Natural killer cell treated with Interleukin-12 subunit alpha and Interleukin-12 subunit beta and Interleukin-15 and Interleukin-18, amount 100 ng/mL, for 72 hours (primary cell): ENCODE measurements at places on chromosomes 3 and 15.

DNA sequence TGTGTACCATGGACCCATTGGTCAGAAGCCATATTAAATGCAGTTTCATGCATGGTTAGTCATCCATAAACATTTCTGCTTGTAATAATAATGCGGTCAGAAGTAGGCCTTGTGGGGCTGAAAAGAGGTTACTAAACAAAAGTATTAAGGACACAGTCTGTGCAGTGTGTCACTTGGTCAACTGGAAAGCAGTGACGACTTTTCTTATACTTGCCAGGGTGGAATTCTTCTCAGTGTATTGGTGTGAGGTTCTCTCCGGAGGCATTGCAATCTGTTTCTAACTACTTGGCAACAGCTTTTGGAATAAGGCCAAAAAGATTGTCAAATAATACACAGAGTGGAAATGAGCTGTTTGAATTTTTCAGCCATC lies 46.8 kb downstream of the CHL1 start:
- no peak for DNase-seq

GRCh38 chr3:7695049-7695448 lies 806.6 kb upstream of the LMCD1 start:
- no peak for DNase-seq

GRCh38 chr15:92429378-92430068 lies 35.8 kb downstream of the ST8SIA2 start:
- no peak for DNase-seq

DNA sequence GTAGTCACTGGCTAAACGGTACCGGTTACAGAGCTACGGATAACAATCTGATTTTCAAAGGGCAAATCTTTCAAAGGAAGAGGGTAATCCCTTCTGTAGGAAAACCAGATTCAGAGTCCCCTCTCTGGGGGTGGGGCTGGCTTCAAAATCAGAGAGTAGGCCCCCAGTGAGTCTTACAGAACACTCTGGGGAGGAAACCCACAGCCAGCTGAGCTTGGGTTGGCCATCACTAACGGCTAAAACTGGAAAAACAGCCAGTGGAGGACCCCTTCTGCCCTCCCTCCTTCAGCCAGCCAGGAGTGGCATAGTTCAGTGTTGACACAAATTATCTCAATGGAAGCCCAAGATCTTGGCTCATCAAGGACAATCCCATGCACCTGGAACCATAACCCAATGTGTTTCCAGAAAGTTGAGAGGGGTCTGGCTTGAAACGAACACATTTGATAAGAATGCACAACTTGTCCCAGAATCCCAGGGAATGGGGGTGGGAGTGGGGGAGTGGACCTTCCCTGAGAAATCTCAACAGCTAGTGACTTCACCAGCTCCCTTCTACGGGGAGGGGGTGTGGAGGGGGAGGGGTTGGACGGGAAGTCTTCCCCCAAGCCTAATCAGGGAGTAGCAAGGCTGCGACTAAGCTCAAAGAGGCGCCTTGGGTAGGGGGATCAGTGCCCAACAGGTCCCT lies 1.0 kb downstream of the RASL12 start:
- no peak for DNase-seq

- no peak for DNase-seq
These were observed 252.5 kb downstream of the CDIN1 start for GRCh38 chr15:36831904-36832287.

DNA sequence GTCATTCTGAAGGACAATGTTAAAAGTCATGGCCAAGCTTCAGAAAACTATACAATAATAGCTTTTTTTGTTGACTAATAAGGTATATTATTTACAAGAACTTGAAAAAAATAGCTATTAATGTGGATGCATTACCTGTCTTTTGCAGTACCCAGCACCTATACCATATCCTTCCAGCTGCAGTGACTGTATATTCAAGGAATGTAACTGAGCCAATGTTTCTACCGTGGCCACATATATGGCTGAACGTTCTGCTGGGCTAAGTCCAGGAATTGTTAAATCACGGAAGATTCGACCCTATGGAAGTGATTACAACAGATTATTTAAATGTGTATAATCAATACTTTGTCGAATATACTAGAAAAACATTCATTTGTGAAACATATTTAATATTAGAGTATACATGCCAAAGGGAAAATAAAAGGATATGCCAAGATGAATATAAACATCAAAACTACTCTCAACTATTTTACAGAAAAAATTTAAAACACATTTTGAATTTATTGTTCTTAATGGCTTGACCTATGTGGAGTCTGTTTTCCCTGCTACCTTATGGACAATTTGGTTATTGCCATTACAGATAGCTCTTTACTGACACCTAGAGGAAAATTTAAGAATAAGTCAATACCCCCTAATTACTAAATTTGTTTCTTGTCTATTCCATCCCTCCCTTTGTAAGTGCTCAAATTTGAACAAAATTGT lies 17.6 kb downstream of the ACAD11 start:
- DNase-seq = no peak

DNA sequence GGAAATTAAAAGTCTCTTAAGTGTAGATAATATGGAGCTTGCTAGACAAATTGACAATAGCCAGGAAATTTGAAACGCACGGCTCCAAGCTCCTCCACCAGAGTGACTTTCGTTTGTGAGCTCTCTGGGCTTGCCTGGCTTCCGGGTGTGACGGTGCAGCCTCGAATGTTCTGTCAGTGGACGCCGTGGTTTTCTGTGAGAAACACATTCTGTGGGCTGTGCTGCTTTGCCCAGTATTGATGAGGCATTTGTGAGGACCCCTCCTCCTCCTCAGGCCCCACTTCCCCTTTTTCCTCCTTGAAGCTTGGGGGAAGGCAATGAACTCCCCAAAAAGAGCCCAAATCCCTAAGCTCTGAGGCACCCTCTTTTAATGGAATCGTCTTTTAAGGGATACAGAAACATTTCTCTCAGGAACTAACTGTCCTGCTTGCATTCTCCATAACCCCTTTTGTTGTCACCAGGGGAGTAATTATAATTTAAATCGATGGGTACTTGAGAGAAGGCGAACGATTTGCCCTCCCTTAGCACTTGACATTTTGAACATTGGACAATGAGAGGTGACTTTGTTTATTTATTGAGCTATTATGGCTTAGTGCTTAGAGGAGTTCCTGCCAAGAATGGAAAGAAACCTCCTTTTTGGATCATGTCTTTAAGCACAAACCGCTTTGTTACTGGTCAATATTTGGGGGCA lies 40.8 kb downstream of the POLR2M start:
- DNase-seq = no peak

GRCh38 chr3:121562148-121562547 lies 5.6 kb upstream of the ARGFX start:
- DNase-seq = no peak

GRCh38 chr15:84685304-84685703 lies 27.3 kb upstream of the NMB start:
- no peak for DNase-seq

GRCh38 chr15:100994597-100995446 lies 75.7 kb downstream of the LRRK1 start:
- no peak for DNase-seq

DNA sequence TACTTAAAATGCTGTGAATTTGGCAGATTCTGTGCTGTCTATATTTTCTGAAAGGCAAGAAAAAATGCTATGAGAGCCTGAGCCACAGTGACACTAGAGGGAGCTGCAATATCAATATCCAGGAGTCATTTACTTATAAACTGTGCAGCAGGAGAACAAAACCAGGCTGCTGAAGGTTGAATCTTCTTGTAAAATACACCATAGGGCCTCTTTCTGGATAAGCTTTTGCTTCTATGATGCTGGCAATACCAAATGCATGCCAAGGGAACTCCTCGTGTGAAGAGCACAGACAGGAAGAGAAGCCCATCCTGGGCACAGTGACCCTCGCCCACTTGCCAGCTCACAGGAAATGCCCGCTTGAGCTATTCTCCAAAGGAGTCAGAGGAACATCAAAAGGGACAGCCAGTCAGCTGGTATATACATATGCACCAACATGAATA lies 48.0 kb upstream of the TSPAN3 start:
- DNase-seq = no peak

GRCh38 chr3:13462822-13463221 lies 17.3 kb upstream of the HDAC11 start:
- DNase-seq = no peak

- no peak for DNase-seq
These were observed 32.8 kb upstream of the STRIT1 start for GRCh38 chr3:155326244-155326643.

- DNase-seq = no peak
These were observed 35.7 kb upstream of the ACTL6A start for GRCh38 chr3:179526989-179527391.

GRCh38 chr3:141603473-141604035 lies 116.7 kb downstream of the RASA2 start:
- no peak for DNase-seq

GRCh38 chr3:122955916-122956692 lies 71.5 kb downstream of the SEMA5B start:
- no peak for DNase-seq

- DNase-seq = no peak
These were observed 45.7 kb downstream of the WDR76 start for GRCh38 chr15:43872416-43873020.

- DNase-seq = no peak
These were observed 110.4 kb downstream of the ADAMTSL3 start for GRCh38 chr15:83764201-83764838.

- no peak for DNase-seq
These were observed 594.1 kb downstream of the FGF12 start for GRCh38 chr3:192133271-192133670.

DNA sequence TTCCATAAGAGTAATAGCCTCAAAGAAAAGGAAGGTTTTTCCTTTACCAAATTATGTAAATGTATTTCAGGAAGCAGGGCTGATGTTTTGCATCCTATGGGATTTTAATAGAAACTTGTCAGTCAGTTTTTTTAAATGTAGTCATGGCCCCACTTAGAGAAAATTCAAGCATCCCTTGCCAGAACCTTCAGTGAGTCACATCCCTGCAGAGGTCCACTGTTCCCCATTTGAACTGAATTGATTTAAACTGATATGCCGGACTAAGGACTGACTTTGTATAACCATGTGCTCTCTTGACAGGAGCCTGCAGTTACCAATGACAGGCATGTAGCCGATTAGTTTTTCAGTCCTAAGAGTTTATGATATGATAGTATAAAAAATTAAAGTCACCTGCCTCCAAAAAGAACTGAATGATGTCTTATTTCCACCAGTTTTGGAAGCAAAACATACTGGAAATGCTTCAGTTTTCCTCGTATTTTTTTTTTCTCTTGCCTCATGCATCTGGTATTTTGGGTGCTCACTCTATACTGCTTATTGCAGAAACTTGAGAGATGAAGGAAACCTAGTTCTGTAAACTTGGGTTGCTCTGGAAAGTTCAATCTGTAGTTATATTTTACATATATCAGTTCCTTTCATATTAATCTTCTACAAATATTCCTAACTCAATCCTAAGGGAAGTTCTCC lies 30.7 kb downstream of the LRTM1 start:
- no peak for DNase-seq

DNA sequence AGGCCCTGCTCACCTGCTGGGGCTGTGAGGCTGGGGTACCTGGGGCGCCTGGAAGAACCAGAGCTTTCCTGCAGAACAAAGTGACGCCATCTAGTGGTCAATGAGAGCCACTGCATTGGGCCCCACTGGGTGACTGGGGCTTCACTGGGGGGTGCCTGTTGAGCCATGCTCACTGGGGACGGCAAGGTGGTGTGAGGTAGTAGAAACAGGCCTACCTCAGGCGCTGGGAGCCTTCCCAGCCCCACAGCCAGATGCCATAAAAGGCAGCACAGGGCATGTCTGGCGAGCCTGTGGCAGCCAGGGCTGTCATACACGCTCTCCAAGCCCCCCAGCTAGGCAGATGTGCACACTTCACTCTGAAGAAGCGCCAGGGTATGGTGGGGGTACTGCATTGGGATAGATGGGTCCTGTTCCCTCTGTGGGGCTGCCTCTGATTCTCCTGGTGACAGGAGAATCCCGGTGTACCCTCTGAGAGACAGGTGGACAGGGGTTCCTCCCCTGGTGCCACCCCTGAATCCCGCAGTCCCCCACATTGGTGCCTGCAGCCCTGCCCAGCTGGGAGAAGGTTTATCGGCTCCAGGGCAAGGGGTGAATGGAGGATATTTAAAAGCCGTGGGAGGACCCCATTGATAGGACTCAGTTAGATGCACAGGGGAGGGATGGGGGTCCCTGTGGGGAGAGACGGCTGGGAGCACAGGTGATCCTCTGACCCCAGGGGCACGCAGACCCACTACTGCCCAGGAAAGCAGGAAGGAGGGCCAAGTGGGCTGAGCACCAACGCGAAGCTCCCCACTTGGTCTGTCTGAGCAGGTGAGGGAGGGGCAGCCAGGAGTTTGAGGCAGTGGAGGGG lies 178.8 kb downstream of the NSMCE3 start:
- DNase-seq = no peak

- DNase-seq = no peak
These were observed 217.7 kb upstream of the CGNL1 start for GRCh38 chr15:57158589-57158988.

DNA sequence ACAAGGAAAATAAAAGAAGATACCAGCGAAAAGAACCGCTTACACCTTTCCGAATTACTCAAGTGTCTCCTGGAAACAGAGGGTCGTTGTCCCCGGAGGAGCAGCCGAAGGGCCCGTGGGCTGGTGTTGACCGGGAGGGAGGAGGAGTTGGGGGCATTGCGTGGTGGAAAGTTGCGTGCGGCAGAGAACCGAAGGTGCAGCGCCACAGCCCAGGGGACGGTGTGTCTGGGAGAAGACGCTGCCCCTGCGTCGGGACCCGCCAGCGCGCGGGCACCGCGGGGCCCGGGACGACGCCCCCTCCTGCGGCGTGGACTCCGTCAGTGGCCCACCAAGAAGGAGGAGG lies 325 bp downstream of the ALCAM start:
- DNase-seq = no peak

GRCh38 chr15:96320107-96320506 lies 10.4 kb upstream of the NR2F2 start:
- DNase-seq = no peak

- no peak for DNase-seq
These were observed 237.5 kb downstream of the P3H2 start for GRCh38 chr3:189883113-189883753.

DNA sequence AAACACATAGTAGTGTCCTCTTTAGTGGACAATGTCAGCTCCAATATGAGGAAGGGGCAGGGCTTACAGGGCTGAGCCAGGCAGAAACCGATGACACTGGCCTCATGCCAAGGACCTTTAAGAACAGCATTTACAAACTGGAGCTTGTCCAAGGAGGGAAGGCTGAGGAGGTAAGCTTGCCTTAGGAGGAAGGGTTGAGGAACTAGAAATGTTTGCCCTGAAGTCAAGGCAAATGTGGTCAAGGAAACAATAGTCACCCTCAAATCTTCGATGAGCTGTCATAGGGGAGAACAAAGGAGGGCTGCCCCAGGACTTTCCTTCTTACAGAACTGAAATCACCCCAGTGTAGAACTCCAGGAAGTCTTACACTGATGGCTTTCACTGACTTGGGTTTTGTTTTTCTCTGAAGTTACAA lies 136.4 kb downstream of the LIPC start:
- DNase-seq = no peak

- no peak for DNase-seq
These were observed 64.5 kb downstream of the EPHA3 start for GRCh38 chr3:89171687-89172545.
